ENCODE measurements at places on chromosomes 5 and 9.

- DNase-seq = no peak
These were observed 36.5 kb upstream of the RASA1 start for GRCh38 chr5:87231037-87231808.

DNA sequence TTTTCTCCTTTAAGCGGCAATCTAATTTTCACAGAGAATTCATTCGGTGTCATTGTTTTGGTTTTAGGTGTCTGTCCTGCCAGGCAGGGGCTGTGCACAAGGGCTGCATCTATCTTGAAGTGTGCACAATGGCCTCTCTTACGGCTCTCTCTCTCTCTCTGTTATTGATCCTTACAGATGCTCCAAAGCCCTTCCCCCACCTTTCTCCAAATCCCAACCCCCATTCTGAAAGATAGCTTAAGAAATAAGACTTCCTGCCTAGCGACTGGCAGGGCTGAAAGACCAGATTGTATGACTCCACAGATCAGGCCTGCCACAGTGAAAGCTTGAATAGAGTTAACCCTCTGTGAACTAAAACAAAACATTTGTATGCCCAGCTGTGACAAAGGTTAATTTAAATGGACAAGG, 86.5 kb upstream of the NR5A1 start:
- no peak for DNase-seq

GRCh38 chr5:171275841-171276544, 33.1 kb upstream of the TLX3 start:
- DNase-seq = no peak

DNA sequence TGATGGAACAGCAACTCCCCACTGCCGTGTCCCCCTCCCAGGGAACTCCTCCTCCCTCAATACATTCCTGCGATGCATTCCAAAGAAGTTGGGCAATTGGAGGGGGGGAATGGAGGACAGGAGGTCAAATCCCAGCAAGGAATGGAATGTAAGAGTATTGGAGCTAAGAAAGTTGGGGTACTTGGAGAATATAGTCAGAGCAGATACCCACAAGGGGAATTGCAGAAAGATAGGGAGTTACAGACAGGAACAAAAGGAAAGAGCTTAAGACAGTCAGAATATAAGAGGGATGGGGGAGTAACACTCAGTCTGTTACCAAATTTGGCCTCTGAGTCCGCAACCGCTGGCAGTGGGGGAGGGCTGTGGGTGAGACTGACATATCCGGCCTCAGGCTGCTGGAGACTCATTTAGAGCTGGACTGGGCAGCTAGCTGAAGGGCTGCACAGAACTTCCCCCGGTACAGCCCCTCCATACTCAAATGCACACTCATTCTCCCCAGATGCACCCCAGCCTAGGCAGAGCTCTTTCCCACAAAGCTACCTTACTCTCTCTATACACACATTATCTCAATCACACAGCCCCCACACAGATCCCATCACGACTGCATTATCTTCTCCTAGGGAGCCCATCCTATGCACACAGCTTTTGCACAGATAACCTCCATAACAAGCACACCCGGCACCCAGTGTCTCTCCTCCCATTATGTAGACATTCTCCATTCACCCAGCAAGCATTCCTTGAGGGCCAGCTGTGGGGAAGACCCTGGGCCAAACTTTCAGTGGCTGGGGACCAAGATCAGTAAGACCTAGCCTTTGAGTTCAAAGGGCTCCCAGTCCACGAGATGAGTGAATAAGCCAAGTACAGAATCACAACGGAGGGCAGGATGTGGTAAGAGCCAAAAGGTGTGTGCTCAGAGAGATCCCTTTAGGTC, 3.7 kb downstream of the TLN1 start:
- DNase-seq = peak; percentile 69

GRCh38 chr5:96565582-96566265, 96.5 kb upstream of the CAST start:
- DNase-seq = no peak

- no peak for DNase-seq
These were observed 187.3 kb downstream of the RAB3C start for GRCh38 chr5:58770136-58770535.

- DNase-seq = no peak
These were observed 225.3 kb downstream of the NTRK2 start for GRCh38 chr9:84894859-84895258.

DNA sequence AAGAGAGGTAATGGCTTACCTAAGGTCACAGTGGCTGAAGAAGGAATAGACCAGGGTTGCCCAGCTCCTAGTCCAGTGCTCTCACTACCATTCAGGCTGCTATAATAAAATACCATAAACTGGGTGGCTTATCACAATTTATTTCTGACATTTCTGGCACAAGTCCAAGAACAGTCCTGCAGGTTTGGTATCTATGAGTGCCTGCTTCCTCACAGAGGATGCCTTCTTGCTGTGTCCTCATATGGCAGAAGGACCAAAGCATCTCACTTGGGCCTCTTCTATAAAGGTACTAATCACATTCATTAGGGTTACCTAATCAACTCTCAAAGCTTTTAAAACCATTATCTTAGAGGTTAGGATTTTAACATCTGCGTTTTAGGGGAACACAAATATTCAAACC, 17.2 kb downstream of the STARD4 start:
- DNase-seq = no peak

DNA sequence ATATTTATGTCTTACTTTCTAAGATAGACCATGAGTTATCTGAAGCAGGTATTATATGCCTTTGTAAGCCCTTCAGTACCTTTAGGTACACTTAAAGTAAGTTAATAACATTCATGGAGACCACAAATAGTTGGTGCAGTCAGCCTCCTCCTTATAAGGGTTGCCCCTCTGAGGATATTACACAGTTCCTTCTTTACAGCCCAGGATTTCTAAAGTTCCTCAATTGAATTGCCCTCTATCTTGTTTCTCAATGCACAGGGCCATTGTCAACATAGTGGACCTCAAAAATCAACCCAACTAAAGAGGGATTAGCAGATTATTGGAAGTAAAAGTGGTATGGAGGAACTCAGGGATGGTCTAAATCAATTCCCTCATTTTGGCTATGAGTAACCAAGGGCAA, 50.3 kb downstream of the HMHB1 start:
- no peak for DNase-seq

- no peak for DNase-seq
These were observed 334.7 kb downstream of the ACTL7B start for GRCh38 chr9:108521063-108521590.

DNA sequence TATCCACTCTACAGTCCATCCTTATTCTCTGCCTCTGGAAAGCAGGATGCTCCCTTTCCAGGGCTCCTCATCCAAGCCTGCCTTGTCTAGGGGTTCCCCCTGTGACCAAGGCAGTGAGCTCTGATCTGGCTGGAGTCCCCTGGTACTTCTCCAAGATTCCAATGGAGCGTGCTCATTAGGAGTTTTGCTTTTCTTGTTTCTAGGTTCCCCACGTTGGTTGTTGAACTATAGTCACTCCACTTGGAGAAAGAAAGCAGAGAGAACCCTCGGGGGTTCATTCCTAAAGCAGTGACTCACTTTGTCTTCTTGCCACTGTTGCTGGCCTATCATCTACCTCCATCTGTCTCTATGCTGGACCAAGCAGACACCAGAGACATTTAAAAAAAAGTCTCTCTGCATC, 192.6 kb downstream of the TLE4 start:
- DNase-seq = no peak

DNA sequence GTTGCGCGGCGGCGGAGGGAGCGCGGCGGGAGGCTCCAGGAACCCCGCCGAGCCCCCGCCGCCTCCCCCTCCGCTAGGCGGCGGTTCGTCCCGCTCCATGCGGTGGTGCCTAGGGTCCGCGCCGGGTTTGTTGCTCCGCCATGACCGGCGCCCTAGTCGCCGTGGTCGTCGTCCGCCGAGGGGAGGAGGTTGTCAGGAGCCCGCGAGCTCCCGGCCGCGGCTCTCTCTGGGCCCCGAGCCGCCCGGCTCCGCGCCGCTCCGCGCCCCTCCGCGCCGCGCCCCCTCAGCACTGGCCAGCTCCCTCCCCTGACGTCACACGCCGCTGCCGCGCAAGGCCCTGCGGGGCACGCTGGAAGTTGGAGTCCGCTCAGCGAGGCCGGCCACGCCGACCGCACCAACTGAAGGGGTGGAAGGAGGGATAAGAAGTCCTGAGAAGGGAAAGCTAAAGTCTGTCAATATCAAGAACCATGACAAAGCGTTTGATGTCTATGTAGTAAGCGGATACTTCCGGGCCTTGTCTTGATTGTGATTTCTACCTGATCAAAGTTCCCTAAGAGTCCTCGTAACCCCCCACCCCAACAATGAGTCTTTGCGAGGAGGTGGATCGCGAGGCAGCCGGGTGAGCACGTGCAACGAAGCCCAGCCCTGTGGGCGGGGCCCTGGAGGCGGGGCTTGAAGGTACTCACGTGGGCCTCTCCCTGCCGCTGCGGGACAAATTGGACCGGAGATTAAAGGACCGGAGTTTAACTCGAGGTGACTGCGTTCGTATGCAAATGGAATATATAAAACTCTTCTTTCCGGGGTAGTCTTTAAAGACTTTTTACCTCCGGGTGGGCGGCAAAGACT, at the start of gene NR6A1:
NR6A1 (minus strand) TSS at position 291 of the 846 bp plus-strand sequence.
- peak; percentile 97 for DNase-seq

DNA sequence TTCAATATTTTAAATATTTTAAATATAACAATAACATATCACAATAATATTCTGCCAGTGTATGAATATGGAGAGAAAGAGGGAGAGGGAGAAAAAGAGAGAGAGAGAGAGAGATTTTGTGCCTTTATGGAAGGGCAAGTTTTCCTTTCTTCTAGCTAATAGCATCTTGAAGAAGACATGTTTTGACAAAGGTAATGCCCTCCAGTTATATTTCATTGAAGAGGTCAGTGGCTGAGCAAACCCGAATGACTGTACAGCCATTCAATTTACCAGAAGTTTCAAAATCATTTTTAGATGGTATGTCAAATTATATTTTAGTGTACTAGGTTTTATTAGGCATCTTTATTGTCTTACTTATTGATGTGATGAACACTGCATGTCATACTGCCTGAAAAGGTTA, 139.3 kb downstream of the EMB start:
- no peak for DNase-seq

GRCh38 chr5:43729846-43730478, 127.0 kb downstream of the NNT start:
- DNase-seq = no peak

DNA sequence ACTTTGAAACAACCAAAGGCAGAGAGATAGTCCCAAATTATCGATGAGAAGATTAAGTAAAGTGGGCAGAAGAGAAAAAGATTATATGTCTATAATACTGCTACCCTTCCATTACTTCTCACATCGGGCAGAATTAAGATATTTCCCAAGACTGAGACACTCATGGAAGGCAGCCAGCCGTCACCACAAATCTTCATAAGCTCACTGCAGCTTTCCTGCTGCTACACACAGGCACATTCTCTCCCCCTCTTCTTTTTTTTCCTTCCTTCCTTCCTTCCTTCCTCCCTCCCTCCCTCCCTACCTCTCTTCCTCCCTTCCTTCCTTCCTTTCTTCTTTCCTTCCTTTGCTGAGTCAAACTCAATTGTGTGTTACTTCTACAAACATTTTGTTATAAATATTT, 58.7 kb upstream of the SPATA31C2 start:
- no peak for DNase-seq

DNA sequence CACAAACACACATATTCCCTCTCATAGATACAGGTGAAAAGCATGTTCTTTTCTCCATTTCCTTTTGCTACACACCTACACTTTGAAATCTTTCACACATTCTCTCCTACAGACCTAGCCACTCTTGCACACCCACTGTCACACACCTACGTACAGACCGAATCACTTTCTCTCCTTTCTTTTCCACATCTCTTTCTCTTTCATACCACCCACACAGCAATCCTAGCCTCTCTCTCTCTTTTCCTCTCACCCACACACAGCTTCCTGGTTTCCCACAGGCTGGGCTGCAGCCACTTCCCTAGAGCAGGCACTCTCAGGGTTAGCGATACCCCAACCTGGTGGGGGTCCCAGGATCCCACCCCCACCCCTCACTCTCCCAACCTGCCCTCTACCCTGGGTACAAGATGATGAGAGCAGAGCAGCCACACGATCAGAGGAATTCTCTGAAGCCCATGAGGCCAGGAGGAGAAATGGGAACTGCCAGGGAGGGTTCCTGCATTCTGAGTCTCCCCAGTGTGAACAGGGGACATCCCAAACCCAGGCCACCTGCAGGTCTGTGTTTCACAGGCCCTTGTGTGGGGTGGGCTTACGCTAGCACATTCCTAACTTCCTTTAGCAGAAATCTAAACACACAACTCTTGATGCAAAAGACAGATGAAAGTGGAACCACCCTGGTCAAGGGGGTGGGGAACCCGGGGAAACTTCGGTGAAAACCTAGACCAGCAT, 17.1 kb upstream of the SYNPO start:
- no peak for DNase-seq

- no peak for DNase-seq
These were observed 25.1 kb upstream of the FANCC start for GRCh38 chr9:95342571-95342970.

GRCh38 chr5:35780236-35780635, 76.5 kb upstream of the IL7R start:
- peak; percentile 45 for DNase-seq

- peak; percentile 38 for DNase-seq
These were observed 138.4 kb downstream of the LHFPL2 start for GRCh38 chr5:78509884-78510769.

- no peak for DNase-seq
These were observed 15.1 kb upstream of the TNFSF15 start for GRCh38 chr9:114820776-114821501.

- no peak for DNase-seq
These were observed 284.8 kb downstream of the CTNND2 start for GRCh38 chr5:11619339-11620024.

DNA sequence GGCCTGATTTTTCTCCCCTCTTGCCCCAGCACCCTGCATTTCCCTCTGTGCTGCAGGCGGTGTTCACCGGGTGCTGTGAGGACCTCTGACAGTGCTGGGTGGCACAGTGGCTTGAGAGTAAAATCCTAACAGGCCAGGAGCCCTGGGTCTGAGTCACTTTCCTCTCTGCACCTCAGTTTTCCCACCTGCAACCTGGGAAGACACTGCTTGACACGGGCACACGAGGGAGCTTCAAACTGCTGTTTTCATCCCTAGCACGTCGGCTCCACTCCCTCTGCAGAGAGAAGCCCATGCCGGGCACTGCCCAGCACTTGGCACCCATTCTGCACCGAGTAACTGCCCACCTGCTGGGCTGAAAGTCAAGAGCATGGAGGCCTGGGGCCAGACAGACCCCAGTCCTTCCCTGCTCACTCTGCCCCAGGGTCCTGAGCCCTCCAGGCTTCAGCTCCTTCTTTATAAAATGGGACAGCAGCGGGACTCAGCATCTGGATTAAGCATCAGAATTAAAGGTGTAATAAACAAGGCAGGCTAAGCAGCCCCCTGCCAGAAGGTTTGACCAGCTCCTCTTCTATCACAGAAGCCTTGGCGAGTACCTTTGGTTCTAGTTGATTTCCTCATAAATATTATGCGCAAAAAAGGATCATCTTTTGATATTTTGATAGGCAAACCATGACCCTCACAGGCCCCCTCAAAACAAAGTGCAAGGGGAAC, 5.2 kb downstream of the GFI1B start:
- no peak for DNase-seq
